Fibroblast of skin of abdomen (primary cell): ENCODE measurements at places on chromosomes 1 and 21.

GRCh38 chr1:169974067-169974466 is 80.4 kb upstream of the SCYL3 start:
- no peak for DNase-seq

DNA sequence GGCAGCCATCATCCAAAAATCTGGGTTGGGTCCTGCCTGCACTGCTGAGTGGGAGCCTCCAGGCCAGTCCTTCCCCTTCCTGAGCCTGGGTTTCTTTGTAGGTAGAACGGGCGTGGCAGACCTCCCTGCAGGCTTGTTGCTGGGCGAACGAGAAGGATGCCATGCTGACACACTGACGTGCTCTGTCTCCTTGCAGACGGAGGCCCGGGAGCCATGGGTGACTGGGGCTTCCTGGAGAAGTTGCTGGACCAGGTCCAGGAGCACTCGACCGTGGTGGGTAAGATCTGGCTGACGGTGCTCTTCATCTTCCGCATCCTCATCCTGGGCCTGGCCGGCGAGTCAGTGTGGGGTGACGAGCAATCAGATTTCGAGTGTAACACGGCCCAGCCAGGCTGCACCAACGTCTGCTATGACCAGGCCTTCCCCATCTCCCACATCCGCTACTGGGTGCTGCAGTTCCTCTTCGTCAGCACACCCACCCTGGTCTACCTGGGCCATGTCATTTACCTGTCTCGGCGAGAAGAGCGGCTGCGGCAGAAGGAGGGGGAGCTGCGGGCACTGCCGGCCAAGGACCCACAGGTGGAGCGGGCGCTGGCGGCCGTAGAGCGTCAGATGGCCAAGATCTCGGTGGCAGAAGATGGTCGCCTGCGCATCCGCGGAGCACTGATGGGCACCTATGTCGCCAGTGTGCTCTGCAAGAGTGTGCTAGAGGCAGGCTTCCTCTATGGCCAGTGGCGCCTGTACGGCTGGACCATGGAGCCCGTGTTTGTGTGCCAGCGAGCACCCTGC is 1.4 kb downstream of the GJA4 start:
- no peak for DNase-seq

DNA sequence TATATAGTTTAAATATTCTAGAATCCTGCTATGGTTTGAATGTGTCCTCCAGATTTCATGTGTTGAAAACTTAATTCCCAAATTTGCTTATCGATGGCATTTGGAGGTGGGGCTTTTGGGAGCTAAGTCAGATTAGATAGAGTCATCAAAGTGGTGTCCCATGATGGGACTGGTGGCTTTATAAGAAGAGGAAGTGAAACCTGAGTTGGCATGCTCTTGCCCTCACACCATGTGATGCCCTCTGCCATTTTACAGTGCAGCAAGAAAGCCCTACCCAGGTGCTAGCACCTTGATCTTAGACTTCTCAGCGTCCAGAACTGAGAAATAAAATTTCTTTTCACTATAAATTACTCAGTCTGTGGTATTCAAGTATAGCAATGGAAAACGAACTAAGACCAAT is 111.3 kb downstream of the TGFB2 start:
- DNase-seq = no peak

DNA sequence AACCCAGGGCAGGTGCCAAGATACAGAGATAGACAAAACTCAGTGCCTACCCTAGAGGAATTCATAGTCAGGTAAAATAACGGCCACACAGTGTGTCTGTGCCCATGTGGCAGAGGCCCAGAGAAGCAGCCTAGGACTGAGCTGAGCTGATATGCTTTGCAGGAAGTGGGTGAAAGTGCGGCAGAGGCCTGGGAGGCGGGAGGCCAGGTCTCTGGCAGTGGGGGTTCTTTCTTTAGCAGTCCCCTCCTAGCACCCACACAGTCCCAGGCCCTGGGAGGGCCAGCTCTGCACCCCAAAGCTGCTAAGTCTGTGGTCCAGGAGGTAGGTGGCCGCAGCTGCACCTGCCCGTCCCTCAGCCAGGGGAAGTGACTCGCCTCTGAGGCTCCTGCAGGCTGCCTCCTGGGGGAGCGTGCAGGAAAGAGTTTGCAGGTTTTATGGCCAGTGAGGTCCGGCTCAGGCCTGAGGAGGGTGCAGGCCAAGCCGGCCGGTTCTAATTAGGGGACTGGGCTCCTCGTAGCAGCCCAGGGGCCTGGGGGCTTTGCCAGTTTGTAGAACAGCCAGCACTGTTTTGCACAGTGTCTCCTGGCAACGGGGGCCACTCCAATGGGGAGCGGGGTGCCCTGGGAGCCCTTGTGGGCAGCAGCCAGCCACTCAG is 107.9 kb downstream of the SPSB1 start:
- DNase-seq = no peak

DNA sequence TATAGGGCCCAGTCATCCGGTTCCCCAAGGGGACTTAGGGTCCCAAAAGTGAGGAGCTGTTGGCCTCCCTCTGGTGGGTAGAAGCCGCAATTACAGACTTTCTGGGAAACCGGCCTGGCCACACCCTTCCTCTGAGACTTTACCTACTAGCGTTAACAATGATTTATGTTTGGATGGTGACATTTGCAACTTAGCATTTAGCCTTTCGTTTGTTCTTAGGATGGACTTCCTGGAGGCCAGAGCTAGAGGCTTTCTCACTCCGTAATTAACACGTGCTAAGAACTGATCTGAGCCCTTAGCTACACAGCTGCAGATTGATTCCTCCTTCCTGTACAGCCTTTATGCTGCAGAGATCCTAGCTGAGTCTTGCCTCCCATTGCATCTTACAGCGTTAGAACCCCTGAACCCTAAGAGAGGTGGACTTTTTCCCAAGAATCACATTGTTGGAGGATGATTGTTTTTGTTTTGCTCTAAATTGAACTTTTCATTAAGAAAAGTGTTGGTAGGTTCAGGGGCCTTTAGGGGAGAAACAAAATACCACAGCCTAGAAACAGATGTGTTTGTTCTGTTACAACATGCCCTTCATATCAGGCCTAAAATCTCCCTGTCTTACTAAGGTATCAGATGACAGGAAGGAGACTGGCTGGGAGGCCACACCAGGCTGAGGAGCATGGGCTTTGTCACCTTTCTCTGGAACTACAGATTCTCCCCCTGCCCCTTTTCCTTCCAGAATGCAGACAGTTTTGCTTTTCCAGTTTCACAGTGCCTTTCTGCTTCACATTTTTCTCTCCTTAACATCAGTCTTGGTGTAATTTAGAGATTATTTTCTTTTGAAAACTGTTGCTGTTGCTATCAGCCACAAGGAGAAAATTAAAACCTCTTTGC is 1.9 kb downstream of the S100A11 start:
- DNase-seq = peak; percentile 70

DNA sequence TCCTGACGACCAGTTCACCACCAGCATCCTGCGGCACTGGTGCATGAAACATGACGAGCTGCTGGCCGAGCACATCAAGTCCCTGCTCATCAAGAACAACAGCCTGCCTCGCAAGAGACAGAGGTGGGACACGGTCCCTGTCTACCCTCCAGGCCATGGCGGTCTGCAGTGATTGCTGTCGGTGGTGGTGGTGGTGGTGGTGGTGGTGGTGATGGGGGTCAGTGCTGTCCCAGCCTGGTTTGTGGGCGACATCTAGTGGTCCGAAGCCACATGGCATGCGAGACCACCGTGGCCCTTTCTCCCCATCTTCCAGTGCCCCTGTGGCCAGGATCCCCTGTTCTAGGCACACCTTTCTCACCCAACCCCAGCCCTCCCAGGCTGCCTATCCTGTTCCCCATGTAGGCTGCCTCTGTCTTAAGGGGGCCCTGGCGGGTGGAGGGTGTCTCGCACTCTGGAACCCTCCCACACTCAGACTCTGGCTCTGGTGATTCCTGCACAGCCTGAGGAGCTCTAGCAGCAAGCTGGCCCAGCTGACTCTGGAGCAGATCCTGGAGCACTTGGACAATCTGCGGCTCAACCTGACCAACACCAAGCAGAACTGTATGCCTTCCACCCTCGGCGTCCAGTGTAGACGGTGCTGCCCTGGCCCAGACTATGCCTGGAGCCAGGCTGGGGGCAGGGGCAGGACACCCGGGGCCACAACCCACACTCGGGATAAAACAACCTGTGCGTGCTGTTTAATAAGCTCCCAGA is 3.2 kb upstream of the SLC27A3 start:
- no peak for DNase-seq

GRCh38 chr1:212981025-212981495 is 30.7 kb downstream of the VASH2 start:
- DNase-seq = no peak
